Stimulated activated CD8-positive, alpha-beta memory T cell treated with anti-CD3 and anti-CD28 coated beads, Interleukin-15, amount 100 ng/mL, for 1 hour (primary cell): ENCODE measurements at places on chromosomes 5 and 9.

- DNase-seq, result no peak
Observed at GRCh38 chr9:131417264-131418142, 23.6 kb downstream of the PRRC2B start.

DNA sequence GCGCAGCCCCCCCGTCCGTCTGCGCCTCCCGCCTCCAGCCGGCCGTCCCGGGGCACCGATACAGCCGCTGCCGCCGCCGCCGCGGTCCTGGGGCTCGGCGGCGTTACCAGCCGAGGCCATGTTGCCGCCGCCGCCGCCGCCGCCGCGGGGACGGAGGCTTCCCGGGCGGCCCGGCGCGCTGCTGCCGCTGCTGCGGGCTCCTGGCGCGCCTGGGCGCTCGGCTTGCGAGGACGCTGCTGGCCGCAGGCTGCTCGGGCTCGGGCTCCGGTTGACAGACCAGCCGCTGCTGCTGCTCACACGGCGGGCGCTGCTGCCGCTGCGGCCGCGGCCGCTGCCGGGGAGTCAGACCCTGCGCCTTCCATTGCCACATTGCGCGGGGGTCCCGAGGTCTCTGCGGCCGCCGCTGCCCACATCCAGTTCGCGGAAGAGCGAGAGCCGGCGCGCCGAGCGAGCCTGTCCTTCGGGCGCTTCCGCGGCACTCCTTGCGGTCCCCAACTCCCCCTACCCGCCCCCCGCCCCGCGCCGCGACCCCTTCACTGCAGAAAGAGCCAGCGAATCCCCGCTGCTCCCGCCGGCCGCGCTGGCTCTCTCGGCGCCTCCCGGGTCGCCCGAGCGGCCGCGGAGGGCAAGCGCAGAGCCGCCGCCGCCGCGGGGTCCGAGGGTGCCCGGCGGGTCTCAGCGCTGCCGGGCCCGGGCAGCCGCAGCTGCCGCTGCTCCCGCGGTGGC is 8.4 kb downstream of the PTCH1 start:
- DNase-seq, result no peak

GRCh38 chr9:82146677-82147076 is 158.1 kb downstream of the SPATA31D1 start:
- no peak for DNase-seq

DNA sequence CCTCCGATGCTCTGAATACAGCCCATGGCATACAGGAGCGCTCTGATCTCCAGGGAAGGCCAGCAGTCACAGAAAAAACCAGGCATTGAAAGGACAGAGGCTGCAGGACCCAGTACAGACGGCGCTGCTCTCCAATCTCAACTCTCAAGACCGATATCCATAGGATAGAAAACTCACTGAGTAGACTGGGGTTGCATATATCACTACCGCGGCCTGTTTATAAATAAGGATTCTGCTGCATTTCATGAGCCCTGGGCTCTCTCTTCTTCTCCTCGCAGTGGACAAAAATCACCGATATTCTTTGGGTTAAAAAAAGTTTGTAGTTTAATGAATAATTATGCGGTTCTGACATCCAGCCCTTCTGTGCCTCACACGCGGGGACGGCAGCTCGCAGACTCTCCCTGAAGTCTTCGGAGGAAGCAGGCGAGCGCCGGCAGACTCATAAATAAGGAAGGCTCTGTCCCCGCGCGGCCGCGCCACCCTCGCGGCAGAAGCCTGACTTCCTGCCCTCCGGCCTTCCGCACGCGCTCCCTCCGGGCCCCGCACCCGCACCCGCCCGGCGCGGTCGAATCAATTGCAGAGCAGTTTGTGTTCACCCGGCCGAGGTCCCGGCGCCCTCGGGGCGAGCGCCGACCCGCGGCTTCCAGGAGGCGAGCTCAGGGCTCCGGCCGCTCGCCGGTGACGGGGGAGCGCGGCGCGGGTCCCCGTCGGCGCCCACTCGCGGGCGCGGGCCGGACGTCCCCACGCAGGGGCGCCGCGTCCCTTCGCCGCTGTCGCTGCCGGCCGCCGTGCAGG is at the start of gene FAM78A:
TSS of gene FAM78A (minus strand) at position 417 of the 795 bp plus-strand sequence. CDS start at position 86, 331 bp downstream.
- DNase-seq, result no peak

GRCh38 chr9:114894609-114895433 is 35.6 kb downstream of the TNFSF8 start:
- no peak for DNase-seq
